Stimulated activated CD4-positive, alpha-beta T cell treated with anti-CD3 and anti-CD28 coated beads, Interleukin-2, amount 100 ng/mL, for 24 hours (primary cell): ENCODE measurements at places on chromosomes 3 and 15.

DNA sequence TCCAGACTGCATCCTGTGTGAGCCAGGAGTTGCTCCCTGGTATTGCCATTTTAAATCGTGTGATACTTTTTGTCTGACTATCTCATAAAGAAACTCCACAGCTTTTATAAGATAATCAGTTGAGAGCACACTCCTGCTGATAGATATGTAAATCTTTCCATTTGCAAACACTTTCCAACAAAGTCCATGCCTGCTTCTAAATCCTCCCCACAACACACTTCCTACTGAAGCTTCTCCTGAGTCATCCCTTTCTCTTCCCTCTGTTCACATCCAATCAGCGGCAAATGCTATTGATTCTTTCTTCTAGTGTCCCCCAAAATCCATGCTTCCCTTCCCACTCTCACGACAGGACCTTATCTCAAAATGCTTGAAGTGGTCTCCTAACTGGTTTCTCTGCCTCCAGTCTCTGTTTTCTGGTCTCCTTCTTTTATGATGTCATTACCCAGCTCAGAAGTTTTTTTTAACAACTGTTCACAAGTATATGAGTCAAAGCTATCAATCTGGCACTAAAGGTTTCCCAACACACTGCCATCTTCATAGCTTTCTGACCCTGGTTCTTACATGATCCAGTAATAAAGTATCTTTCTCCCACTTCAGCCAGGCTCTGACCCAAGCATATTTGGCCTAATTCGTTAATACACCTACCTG lies 4.5 kb upstream of the WWTR1 start:
- no peak for DNase-seq

- no peak for DNase-seq
These were observed 8.7 kb upstream of the PLCL2 start for GRCh38 chr3:16875876-16876550.

- no peak for DNase-seq
These were observed 111.5 kb upstream of the LPP start for GRCh38 chr3:188042466-188042865.

DNA sequence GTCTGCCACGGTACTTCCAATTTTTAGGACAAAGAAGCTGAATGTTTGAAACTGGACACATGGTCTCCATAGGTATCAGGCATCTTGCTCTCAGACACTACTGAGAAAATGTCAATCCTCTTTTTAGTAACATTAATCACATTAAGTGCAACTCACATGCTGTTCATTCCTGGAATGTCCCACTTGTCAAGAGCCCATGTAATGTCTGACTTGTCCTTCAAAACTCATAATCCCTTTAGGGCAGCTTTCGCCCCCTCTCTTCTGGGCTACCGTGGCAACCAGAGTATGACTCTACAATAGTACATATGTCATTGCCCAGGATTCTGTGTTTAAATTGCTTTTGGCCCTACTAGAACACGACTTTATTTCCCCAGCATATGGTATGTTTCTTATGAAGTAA lies 12.3 kb downstream of the NUDT16 start:
- DNase-seq, result no peak

DNA sequence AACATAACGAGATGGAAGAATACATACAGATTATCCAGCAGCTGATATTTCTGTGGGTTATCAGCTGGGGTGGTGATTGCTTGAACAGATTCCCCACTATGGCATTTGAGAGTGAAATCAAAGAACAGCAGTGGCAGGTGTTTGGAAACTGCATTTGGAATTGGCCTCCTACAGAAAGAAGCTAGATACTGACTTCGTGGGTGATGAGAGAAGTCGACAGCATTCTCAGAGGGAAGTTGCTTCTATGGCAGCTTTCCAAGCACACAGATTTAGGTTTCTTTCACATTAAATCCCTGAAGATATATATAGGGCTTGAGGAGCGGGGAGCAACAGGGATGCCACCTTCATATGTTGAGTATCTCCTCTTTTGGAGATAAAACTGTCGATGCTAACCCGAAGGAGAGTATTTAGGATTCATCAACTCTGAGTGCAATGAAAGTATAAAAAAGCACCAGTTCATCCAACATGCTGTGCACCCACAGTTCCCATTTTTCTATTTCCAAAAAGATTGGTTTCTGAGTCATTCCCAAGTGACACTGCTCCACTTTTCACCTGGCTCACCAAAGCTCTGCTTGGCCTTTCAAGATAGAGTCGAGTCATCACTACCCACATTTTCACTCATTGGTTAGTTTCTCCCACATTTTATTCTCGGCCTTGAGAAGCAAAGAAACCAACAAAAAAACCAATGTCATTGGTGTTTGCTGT lies 579.8 kb upstream of the SUCLG2 start:
- no peak for DNase-seq
